ENCODE measurements at places on chromosomes 7 and 10. TPM values are rescaled to one million over a fixed set of nuclear protein-coding genes. Genes with fewer than 3 reads are reported as not detected.
A peak's percentile ranks its signal among the peaks of the same experiment; 100 is the strongest.

The AKR1C3 gene
- total RNA-seq: 29.7 TPM

The ELN gene
- 337 TPM for total RNA-seq

The DNAJB9 gene
- total RNA-seq: 41.9 TPM

The TCAF2 gene
- 0.83 TPM for total RNA-seq

The MYL10 gene
- total RNA-seq: not detected

The PKD1L1 gene
- total RNA-seq: 0.50 TPM

The CDK14 gene
- 9.6 TPM for total RNA-seq

- H3K4me3 ChIP-seq: no peak overlapping the region
- DNase-seq: no peak
- H3K27me3 ChIP-seq: no peaks in the 10 kb centered on the region
- H3K4me1 ChIP-seq: peaks cover under 1% of the 10 kb centered on the region
These were observed 7.7 kb downstream of the GUSB start for GRCh38 chr7:65974191-65974801.

DNA sequence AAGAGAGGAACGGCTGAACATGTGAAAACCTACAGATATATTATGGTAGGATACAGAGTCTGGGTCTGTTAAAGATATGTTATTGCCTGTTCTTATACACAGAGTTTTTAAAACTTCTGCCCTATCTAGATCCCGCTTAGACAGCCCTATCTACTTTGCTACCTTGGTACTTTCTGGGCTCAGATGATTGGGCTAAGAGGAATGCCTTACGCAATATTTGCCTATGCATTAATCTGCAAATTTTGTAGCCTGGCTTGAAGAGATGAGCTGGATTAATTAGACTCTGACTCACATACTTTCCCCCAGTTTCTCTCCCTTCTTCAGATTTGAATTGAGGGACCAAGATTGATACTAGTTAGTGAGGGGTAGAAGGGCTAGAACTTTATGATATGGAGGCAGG, 33.6 kb upstream of the A1CF start:
- no peaks in the 10 kb centered on the region for H3K4me1 ChIP-seq
- no peak overlapping the region for H3K27ac ChIP-seq
- no peak overlapping the region for H3K4me3 ChIP-seq
- H3K27me3 ChIP-seq: no peaks in the 10 kb centered on the region

DNA sequence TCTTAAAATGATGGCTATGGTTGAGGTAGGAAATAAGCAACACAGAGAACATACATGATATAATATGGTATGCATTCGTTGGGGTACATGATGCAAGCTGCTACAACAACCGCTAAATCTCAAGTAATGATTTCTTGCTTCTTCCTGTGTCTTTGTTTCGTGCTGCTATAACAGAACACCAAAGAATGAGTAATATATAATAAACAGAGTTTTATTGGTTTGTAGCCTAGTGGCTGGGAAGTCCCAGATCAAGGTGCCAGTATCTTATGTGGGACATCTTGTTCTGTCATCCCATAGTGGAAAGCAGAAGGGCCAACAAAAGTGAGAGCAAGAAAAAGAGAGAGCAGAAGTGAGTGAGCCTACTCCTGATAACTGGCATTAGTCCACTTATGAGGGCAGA, 689.7 kb downstream of the SUGCT start:
- H3K27ac ChIP-seq: peak overlapping the region; percentile 41
- DNase-seq: no peak
- H3K4me3 ChIP-seq: no peak overlapping the region
- H3K4me1 ChIP-seq: peaks cover 60% of the 10 kb centered on the region
- H3K27me3 ChIP-seq: no peaks in the 10 kb centered on the region

- H3K4me1 ChIP-seq: no peaks in the 10 kb centered on the region
- no peak overlapping the region for H3K27ac ChIP-seq
- H3K4me3 ChIP-seq: no peak overlapping the region
- DNase-seq: no peak
- no peaks in the 10 kb centered on the region for H3K36me3 ChIP-seq
These were observed 208.3 kb downstream of the USP6NL start for GRCh38 chr10:11403116-11403515.

GRCh38 chr10:80158598-80159127, 26.1 kb downstream of the PLAC9 start:
- no peaks in the 10 kb centered on the region for H3K27me3 ChIP-seq
- H3K36me3 ChIP-seq: peaks cover 89% of the 10 kb centered on the region
- H3K4me3 ChIP-seq: no peak overlapping the region

DNA sequence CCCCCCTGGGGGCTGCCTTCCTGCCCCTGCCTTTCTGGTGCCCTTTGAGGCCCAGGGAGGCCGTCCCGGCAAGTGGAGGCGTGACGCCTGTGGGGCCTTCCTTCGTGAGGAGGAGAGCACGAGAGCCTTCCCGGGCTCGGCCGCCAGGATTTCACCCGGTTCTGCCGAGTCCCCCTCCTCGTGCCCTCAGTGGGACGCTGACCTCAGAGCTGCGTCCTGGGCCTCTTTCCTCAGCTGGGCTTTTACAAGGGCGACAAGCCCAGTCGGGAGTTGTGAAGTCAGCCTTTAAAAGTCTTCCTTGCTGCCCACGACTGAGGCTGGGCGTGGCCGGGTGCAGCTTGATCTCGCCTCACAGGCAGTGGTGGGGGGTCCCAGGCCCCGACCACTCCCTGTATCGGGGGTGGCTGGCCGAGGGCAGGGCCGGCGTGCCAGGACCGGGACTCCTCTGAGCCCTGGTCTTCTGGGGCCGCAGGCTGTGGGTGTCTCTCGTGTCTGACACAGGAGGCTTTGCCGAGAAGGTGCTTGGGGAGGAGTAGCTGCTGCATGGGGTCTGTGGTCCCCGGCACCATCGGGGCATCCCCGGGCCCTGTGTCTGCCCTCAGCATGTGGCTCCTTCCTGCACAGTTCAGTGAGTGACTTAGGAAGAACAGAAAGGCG, 41.8 kb downstream of the FAM20C start:
- H3K27ac ChIP-seq: peak overlapping the region; percentile 94
- no peaks in the 10 kb centered on the region for H3K27me3 ChIP-seq
- peak overlapping the region; percentile 37 for H3K4me3 ChIP-seq
- H3K36me3 ChIP-seq: no peaks in the 10 kb centered on the region

GRCh38 chr7:151792086-151792485, 84.8 kb downstream of the PRKAG2 start:
- no peak overlapping the region for H3K27ac ChIP-seq
- no peak overlapping the region for H3K4me3 ChIP-seq
- no peak for DNase-seq
- H3K4me1 ChIP-seq: peaks cover 26% of the 10 kb centered on the region
- H3K27me3 ChIP-seq: no peaks in the 10 kb centered on the region

GRCh38 chr7:104976966-104977636, 36.9 kb upstream of the KMT2E start:
- no peak overlapping the region for H3K4me3 ChIP-seq
- H3K4me1 ChIP-seq: peaks cover 69% of the 10 kb centered on the region
- H3K27me3 ChIP-seq: no peaks in the 10 kb centered on the region
- H3K36me3 ChIP-seq: no peaks in the 10 kb centered on the region
- no peak for DNase-seq
- H3K27ac ChIP-seq: peak overlapping the region; percentile 75

DNA sequence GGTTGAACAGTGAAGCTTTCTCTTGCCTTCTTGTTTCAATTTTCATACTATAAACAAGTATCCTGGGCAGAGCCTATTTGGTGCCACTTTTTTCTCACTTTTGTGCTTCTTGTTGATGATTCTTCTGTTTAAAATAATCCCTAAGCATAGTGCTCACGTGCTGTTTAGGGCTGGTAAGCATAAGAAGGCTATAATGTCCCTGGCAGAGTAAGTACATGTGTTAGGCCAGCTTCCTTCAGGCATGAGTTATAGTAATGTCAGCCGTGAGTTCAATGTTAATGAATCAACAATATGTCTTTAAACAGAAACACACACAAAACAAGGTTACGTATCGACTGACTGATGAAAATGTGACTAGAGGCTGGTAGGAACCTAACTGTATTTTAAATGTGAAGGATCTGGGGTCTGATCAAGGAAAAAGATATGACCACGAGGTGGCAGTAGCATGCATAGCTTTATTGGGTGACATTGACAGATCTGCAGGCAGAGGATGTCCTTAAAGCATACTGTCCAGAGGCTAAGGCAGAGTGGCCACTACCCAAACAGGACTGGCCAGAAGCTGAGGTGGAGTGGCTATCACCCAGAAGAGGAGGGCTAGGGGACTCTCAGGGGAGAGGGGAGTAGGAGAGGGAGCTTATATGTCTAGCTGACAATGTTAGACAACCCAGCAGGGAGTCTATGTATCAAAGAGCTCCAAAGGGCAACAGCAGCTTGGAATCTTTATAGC, 113.7 kb downstream of the BRAF start:
- peaks cover 13% of the 10 kb centered on the region for H3K4me1 ChIP-seq
- no peaks in the 10 kb centered on the region for H3K27me3 ChIP-seq
- H3K36me3 ChIP-seq: peaks cover 4% of the 10 kb centered on the region
- DNase-seq: peak; percentile 92
- no peak overlapping the region for H3K27ac ChIP-seq
- H3K4me3 ChIP-seq: no peak overlapping the region

GRCh38 chr10:49357910-49358309, 38.0 kb downstream of the DRGX start:
- peaks cover 13% of the 10 kb centered on the region for H3K4me1 ChIP-seq
- no peak overlapping the region for H3K4me3 ChIP-seq
- no peaks in the 10 kb centered on the region for H3K27me3 ChIP-seq
- DNase-seq: no peak

DNA sequence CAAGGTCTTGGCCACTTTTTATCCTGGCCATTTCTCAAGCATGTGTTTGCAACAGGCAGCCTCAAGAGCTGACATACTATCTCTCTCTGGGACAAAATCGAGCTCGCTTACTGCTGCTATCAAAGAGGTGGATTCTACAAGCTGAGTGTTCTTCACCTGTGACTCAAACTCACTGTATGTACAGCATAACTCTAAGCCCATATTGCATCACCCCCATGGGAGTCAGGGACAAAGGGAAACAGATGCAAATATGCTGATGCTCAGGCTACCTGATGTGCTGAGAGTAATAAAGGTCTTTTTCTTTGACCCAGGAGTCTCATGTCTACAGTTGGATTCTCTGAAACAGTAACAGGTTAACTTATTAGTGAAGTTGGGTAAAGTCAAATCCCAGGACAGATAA, 45.2 kb downstream of the PCLO start:
- no peaks in the 10 kb centered on the region for H3K4me1 ChIP-seq
- H3K4me3 ChIP-seq: no peak overlapping the region
- no peaks in the 10 kb centered on the region for H3K36me3 ChIP-seq

- peak overlapping the region; percentile 54 for H3K27ac ChIP-seq
- H3K36me3 ChIP-seq: no peaks in the 10 kb centered on the region
- no peak for DNase-seq
These were observed 80.7 kb downstream of the C7orf25 start for GRCh38 chr7:42831006-42831717.

DNA sequence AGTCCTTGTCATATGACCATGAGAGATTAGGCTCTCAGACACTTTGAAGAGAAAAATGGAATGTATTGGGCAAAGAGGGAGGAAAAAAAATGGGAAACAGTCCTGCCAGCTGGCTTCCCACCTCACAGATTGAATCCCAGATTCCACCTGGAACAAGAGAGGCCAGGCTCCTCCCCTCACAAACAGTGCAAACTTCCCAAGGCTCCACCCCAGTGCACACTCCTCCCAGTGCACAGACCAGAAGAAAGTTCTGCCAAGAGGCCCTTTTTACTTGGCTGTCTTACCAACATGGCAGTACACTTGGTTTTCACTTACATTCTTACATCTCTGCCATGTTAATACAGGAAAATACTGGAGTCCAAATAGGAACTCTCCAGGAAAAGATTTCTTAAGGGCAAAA, 202.3 kb downstream of the AHR start:
- peaks cover 26% of the 10 kb centered on the region for H3K4me1 ChIP-seq
- H3K27ac ChIP-seq: no peak overlapping the region
- H3K4me3 ChIP-seq: no peak overlapping the region
- H3K36me3 ChIP-seq: no peaks in the 10 kb centered on the region
- H3K27me3 ChIP-seq: no peaks in the 10 kb centered on the region
- no peak for DNase-seq

DNA sequence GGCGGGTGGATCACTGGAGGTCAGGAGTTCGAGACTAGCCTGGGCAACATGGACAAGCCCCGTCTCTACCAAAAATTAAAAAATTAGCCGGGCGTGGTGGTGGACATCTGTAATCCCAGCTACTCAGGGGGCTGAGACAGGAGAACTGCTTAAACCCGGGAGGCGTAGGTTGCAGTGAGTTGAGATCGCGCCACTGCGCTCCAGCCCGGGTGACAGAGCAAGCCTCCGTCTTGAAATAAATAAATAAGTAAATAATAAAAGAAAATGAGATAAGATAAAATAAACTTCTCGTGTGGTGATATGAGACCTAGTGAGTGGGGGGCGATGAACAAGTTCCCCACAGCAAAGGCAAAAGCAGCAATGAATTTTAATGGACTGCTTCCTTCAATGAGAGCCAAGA, 33.6 kb upstream of the LMTK2 start:
- H3K36me3 ChIP-seq: no peaks in the 10 kb centered on the region
- no peaks in the 10 kb centered on the region for H3K4me1 ChIP-seq
- H3K4me3 ChIP-seq: no peak overlapping the region
- no peak for DNase-seq
- H3K27ac ChIP-seq: no peak overlapping the region
